Stromal cell of bone marrow (primary cell): ENCODE measurements at places on chromosomes 6 and 20.

- no peak for DNase-seq
Measured at GRCh38 chr6:455006-455585, 63.5 kb downstream of the IRF4 start.

GRCh38 chr6:143195349-143195845 lies 134.7 kb downstream of the AIG1 start:
- DNase-seq: no peak

DNA sequence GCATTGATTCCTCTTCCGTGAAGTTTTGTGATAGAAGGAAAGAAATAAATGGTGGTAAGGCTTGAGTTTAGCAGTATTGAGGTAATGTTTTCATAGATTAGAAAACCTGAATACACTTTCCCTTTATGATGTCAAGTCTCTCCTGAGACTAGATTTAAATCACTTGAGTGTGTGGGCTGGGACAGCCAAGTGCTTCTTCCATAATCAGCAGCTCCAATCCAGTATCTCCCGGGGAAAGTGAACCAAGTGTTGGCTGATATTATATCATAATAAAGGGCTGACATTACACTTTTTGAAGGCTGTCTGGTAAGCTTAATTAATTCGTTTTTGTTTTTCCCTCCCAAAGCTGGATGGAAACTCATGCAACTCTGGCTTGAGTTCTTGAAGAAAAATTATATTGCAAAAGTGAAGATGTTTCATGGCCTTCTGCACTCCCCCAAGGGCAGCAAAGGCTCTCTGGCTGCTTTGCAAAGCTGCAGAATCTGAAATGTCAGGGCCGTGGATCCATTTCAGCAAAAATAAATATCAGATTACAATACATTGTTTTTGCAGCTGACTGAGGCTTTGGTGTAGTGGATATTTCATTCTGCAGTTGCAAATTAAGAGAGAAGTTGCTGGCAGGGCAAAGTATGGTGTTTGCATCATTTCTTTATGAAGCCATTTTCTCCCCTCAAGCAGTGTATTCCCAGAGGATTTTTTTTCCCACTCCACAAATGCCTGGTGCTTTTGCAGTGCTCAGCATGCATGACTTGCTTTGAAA lies 101.2 kb downstream of the MKKS start:
- peak; percentile 81 for DNase-seq

DNA sequence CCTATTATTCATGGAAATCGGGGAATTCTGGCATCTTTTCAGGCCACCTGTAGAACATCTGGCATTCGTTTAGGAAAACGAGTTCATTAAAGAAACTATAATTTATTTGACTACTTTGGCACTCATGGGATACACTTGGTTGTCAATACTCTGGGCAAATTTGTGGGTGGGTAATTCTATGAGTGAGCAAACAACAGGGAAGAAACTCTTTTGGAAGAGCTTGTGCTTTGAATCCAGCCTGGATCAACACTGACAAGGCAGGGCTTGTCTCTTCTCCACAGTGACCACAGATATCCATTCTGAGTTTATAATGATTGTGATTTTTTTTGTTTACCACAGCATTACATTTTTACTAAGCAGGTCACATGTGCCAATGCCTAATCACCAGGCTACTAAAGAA lies 394.7 kb downstream of the THBS2 start:
- no peak for DNase-seq

GRCh38 chr20:44123251-44123650 lies 63.7 kb downstream of the JPH2 start:
- no peak for DNase-seq

- DNase-seq: no peak
Measured at GRCh38 chr6:91291071-91291470, 704.2 kb upstream of the MAP3K7 start.

GRCh38 chr20:12965870-12966251 lies 42.9 kb upstream of the SPTLC3 start:
- DNase-seq: no peak

DNA sequence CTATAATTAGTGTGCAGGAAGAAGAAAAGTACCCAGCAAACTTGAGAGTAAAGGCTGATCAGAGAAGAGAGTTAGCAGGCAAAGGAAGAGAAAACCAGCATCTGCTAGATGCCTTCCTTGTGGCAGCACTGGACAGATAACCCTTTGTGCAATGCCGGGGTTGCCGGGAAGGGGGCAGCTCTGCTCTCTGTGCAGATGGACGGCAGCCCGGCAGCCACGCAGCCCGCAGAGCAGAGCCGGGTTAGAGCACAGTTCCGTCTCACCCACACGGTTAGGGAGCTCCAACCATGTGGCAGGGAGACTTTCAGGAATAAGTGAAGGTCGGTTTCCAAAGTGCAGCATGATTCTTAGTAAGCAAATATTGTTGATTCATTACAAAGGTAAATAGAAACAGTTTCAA lies 80.0 kb upstream of the RPS6KA2 start:
- no peak for DNase-seq

- DNase-seq: peak; percentile 36
Measured at GRCh38 chr6:21593927-21594415, 420 bp downstream of the SOX4 start.

DNA sequence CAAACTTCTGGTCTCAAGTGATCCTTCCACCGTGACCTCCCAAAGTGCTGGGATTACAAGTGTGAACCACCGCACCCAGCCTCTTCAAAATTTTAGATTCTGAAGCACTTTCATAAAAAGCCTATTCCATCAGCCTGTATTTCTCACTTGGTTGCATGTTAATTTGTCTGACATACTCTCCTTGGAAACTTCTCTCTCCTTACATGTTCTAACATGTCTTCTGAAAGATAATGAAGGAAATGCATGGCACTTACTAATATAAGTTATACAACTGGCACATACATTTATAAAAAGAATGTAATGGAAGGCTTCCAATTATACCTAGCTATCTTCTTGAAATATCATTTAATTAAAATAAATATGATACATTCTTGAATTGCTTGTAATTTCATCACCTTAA lies 597.5 kb downstream of the TBC1D32 start:
- no peak for DNase-seq

- no peak for DNase-seq
Measured at GRCh38 chr6:44047179-44047546, 80.1 kb downstream of the MRPL14 start.
